ENCODE measurements at places on chromosomes 13 and 19.

DNA sequence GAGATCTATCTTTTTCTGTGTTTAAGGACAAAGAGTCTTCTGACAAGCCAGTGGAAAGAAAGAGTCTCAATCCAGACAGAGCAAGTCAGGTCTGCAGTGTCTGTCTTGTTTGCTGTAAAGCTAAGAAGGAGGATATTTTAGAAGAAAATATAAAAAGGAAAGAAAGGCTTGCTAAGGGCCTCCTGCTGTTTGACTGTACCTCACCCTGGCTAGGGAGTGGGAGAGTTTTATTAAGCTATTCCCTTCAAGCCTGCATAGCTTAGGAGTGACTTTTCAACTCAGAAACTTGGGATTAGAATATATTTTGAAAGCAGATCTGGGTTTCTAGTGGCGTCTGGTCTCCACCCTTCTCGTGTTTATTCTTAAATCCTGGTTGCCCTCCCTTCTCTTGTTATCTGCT, 460.0 kb downstream of the COG6 start:
- no peak for DNase-seq

DNA sequence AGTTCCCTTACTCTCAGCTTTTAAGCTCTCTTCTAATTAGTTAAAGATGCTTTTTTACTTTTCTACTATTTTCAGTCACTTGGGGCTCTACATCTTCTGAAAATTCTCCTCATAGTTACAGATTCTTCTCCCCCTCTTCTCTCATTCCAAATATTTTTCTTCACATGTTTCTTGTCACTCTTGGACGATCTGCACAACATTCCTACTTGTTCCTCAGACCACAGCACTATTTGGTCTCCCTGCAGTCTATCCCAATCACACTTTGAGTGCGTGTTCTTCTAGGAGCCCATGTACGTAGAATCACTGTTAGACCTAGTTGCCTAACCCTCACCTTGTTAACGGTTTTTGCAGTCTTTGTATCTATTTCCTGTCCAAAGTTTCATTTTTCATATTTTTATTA, 222.5 kb upstream of the SPRY2 start:
- DNase-seq: no peak

GRCh38 chr19:45554481-45554880, 30.1 kb downstream of the OPA3 start:
- DNase-seq: no peak

DNA sequence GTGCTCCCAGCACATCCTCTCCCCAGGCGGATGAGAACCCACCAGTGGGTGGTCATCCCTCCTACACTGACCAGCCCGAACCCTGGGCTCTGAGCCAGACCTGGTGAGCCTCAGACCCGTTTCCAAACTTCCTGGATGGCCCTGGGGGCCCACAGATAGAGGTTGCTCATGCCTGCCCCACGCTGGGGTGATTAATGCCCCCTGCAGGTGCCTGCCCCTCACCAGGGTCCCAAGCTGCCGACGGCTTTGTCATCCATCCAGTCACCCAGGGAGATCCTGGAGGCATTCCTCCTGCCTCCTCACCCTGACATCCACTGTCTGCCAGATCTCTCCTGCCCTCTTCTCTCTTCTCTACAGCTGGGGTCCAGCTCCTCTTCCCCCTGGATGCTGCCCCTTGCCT, 28.4 kb upstream of the PLA2G4C start:
- no peak for DNase-seq

DNA sequence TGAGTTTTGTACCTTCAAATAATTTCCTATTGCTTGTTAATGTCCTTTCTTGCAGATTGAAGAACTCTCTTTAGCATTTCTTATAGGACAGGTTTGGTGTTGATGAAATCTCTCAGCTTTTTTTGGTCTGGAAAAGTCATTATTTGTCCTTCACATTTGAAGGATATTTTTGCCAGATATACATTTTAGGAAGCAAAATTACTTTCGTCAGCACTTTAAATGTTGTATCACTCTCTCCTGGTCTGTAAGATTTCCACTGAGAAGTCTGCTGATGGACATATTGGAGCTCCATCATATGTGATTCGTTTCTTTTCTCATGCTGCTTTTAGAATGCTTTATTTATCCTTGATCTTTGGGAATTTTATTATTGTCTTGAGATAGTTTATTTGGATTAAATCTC, 105.5 kb downstream of the TNFSF13B start:
- no peak for DNase-seq

Data from bone marrow (tissue), 2 donors.